CD14-positive monocyte (primary cell): ENCODE measurements at places on chromosomes 6 and 20. TPM values are rescaled to one million over a fixed set of nuclear protein-coding genes. Genes with fewer than 3 reads are reported as not detected.

PRSS16 gene
- polyA plus RNA-seq: not detected

GATA5 gene
- polyA plus RNA-seq: not detected

MYCT1 gene
- polyA plus RNA-seq: not detected in 2 replicates

FAM217A gene
- not detected for polyA plus RNA-seq

DNA sequence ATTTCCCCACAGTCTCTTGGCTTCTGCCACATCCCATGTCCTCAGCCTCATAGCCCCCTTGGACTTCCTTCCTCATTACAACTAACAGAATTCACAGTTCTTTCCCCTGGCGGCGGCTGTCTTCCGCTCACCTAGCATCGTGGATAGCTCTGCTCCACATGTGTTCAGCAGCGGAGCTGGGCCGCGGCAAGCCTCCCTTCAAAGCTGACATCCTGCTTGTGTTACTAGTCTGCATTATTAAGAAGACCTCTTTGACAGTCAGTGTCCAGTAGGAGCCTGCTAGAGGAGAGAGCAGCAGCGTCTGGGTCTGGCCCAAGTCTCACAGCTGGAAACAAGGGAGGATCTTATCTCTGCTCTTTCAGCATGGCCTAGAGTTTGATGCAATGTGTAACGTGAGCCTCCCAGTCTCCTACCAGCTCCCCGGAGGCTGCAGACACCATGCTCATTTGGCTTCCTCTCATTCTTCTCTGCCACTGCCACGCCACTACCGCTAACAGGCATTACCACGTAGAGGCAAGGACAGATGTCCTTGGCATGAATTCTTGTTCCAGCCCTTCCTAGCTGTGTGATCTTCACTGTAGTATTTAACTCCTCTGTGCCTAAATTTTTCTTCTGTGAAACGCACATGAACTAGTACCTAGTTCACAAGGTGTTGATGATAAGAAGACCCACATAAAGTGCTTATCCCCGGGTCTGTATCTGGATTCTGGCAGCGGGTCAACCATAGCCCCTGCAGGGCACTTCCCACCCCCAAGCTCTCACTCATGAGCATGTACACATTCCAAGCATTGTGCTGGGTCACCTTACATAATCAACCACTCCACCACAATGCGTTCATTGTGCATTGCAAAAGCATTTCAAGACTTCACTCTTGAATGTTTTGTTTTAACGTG lies 107.1 kb upstream of the BACH2 start:
- H3K4me1 ChIP-seq: no peaks in the 10 kb centered on the region
- no peak overlapping the region for H3K4me3 ChIP-seq
- no peak for DNase-seq
- H3K27ac ChIP-seq: no peak overlapping the region

DNA sequence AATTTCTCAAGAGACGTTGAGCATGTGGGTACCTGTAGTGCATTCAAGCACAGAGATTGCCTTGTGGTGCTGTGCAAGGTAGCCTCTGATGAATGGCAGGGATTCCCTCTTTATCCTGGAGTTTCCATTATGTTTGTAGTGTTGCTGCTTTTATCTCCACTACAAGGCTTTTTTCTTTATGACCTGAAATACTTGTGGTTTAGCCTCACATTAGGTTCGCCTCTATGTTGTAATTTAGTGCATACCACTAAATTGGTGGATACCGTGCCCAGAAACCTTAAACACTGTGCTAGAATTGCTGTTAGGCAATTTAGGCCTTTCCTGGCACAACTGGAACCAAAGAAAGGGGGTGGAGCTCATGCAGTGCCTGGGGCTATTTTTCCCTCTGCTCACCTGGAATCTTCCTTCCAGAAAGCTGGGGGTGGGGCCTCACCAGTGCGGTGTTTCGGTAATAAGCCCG lies 76.8 kb downstream of the NCOA7 start:
- H3K27ac ChIP-seq: no peak overlapping the region
- no peaks in the 10 kb centered on the region for H3K27me3 ChIP-seq
- no peak overlapping the region for H3K4me3 ChIP-seq

GRCh38 chr6:15879371-15880261 lies 216.8 kb upstream of the DTNBP1 start:
- H3K4me1 ChIP-seq: peaks cover 64% of the 10 kb centered on the region
- no peaks in the 10 kb centered on the region for H3K27me3 ChIP-seq
- H3K4me3 ChIP-seq: no peak overlapping the region
- no peaks in the 10 kb centered on the region for H3K36me3 ChIP-seq
- peak; percentile 23 for DNase-seq

DNA sequence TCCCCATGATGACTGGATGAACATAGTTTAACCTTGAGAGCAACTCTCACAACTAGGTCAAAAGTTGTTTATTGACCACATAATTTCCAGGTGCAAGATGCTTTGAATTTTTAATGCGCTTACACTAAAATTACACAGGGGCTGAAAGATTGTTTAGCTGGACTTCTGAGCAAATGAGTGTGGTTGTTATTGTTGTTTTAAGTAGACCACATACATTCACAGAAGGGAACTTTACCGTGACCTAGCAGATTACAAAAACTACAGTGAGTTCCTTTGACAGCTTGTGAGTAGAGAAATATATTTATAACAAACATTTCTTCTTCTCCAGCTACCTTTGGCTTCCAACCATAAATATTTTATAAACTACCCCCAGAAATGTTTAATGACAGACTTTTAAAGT lies 178.9 kb downstream of the UST start:
- no peaks in the 10 kb centered on the region for H3K27me3 ChIP-seq
- no peaks in the 10 kb centered on the region for H3K4me1 ChIP-seq
- no peak overlapping the region for H3K4me3 ChIP-seq
- no peaks in the 10 kb centered on the region for H3K36me3 ChIP-seq

- no peak overlapping the region for H3K4me3 ChIP-seq
- DNase-seq: no peak
- no peaks in the 10 kb centered on the region for H3K27me3 ChIP-seq
These were observed 133.1 kb upstream of the FOXA2 start for GRCh38 chr20:22717466-22717865.

- H3K4me1 ChIP-seq: no peaks in the 10 kb centered on the region
- H3K36me3 ChIP-seq: no peaks in the 10 kb centered on the region
- DNase-seq: no peak
- no peak overlapping the region for H3K27ac ChIP-seq
- peaks cover 4% of the 10 kb centered on the region for H3K27me3 ChIP-seq
These were observed 31.6 kb upstream of the SLC32A1 start for GRCh38 chr20:38692436-38693411.

- no peak overlapping the region for H3K4me3 ChIP-seq
- no peaks in the 10 kb centered on the region for H3K36me3 ChIP-seq
- no peak for DNase-seq
- no peak overlapping the region for H3K27ac ChIP-seq
- no peaks in the 10 kb centered on the region for H3K27me3 ChIP-seq
These were observed 88.5 kb upstream of the EXOC2 start for GRCh38 chr6:781350-781961.

DNA sequence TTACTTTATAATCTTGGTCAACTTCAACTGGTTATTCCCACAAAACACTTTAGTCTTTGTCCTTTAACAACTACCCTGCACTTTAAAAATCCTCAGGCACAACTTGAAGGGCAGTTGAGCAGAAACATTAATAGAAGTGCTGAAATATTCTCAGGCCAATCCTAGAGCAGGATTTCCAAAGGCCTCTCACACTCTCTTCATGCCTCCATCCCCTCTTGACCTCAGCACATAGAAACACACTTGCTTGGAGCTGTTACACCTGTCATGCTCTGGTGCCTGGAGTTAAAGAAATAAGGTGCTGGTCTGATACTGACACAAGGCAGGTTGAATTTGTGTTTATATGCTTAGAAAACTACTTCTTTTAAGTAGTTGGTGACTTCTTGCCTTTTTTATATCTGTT lies 618.8 kb upstream of the POU3F2 start:
- no peak overlapping the region for H3K27ac ChIP-seq
- H3K4me1 ChIP-seq: no peaks in the 10 kb centered on the region
- H3K4me3 ChIP-seq: no peak overlapping the region
- H3K36me3 ChIP-seq: no peaks in the 10 kb centered on the region
- H3K27me3 ChIP-seq: no peaks in the 10 kb centered on the region
- DNase-seq: no peak

GRCh38 chr6:40160826-40161225 lies 226.6 kb upstream of the MOCS1 start:
- no peak overlapping the region for H3K4me3 ChIP-seq
- H3K4me1 ChIP-seq: no peaks in the 10 kb centered on the region
- no peak for DNase-seq

DNA sequence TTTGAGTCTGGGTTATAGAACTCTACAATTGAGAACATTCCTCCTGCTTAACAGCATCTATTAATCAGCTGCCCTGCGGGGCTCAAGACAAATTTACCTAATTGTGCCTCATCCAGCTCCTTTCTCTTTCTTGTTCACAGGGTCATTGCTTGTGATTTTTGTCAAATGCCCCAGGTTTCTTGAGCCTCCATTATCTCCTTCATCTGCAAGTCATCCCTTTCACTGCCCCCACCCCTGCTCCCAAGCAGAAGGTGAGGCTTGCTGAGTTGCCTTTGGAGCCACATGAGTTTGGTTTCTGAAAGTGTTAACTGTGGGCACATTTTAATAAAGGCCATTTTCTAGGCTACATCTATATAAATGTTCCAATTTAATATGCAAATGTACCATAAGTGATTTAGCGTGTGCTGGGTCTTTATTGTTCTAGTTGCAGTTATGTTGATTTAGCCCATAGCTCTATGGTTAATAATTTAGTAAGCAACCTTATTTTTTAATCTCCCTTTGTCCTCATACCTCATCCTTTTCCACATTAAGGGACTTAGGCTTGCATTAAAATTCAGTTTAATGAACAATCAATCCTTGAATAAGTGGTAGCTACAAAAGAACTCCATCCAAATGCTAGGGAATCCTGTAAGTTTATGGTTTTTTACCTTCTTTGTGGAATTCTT lies 56.1 kb downstream of the VSTM2L start:
- H3K4me3 ChIP-seq: no peak overlapping the region
- H3K4me1 ChIP-seq: no peaks in the 10 kb centered on the region
- H3K27ac ChIP-seq: no peak overlapping the region

GRCh38 chr20:50691573-50692551 lies 520 bp upstream of the RIPOR3 start:
- no peak for DNase-seq
- no peak overlapping the region for H3K27ac ChIP-seq
- H3K4me1 ChIP-seq: no peaks in the 10 kb centered on the region

DNA sequence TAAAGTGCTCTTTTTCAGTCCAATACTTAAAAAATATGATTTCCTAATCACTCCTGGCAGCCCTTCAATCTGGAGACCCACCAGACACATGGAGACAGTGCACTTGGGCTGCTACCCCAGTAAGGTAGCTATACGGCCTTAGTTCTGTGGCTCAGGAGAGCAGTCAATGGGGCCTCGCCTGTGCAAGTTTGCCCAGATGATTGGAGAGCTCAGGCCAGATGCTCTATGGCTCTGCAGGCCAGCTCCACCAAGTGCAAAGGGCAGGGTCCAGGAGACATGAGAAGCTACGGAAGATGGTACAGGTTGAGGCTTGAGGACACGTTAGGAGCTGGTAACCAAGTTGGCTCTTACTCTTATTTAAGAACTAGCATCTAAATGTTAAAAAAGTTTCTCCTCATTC lies 30.7 kb downstream of the STK38 start:
- H3K4me1 ChIP-seq: no peaks in the 10 kb centered on the region
- H3K27ac ChIP-seq: peak overlapping the region; percentile 37
- H3K27me3 ChIP-seq: no peaks in the 10 kb centered on the region
- no peak overlapping the region for H3K4me3 ChIP-seq
- peaks cover 100% of the 10 kb centered on the region for H3K36me3 ChIP-seq
- DNase-seq: no peak

- H3K27me3 ChIP-seq: no peaks in the 10 kb centered on the region
- H3K4me1 ChIP-seq: no peaks in the 10 kb centered on the region
- no peak overlapping the region for H3K27ac ChIP-seq
These were observed 29.9 kb upstream of the AGPAT4 start for GRCh38 chr6:161303628-161304340.

DNA sequence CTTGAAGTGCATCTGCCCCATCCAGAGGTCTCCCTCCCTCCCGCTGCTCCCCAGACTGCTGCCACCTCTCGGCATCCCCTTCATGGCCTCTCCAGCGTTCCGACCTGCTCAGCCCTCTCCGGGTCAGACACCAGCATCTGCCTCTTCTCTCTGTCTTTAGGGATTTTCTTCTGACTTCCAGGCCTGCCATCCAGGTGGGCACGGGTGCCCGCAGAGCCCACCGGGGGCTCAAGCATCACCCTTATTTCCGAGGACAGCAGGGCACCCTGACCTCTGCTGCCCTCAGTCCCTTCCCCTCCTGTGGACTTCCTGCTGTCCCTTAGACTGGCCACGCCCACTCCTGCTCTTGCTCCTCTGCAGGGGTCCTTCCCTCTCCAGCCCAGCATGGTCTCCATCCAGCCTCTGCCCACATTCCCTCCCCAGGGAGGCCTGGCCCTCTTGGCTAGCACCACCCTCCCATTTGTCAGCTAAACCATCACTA lies 3.3 kb downstream of the NPEPL1 start:
- no peak for DNase-seq
- no peaks in the 10 kb centered on the region for H3K27me3 ChIP-seq
- H3K4me1 ChIP-seq: peaks cover 36% of the 10 kb centered on the region
- H3K36me3 ChIP-seq: peaks cover 59% of the 10 kb centered on the region
- peak overlapping the region; percentile 84 for H3K27ac ChIP-seq
- H3K4me3 ChIP-seq: no peak overlapping the region

DNA sequence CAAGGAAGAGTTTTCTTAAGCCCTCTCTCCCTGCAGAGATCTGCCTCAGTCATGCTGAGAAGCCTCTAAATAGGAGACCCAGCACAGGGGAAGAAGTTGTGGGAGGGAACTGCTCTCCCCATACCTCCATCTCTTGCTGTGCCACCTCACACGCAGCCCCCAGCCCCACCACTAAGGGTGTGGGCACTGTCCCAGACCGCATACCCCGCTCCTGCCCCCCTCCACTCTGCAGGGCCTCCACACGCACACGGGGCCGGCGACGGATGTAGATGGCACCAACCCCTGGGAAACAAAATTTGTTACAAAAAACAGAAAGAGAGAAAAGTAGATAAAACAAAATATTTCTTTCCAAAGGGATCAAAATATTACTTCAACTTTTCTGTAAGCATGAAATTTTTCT lies 10.2 kb upstream of the CPNE1 start:
- peaks cover 62% of the 10 kb centered on the region for H3K36me3 ChIP-seq
- no peak overlapping the region for H3K27ac ChIP-seq
- H3K27me3 ChIP-seq: no peaks in the 10 kb centered on the region
- no peak for DNase-seq

- H3K4me1 ChIP-seq: no peaks in the 10 kb centered on the region
- no peaks in the 10 kb centered on the region for H3K27me3 ChIP-seq
- no peak overlapping the region for H3K4me3 ChIP-seq
- no peak overlapping the region for H3K27ac ChIP-seq
- DNase-seq: peak; percentile 12
These were observed 16.6 kb downstream of the CRYBG1 start for GRCh38 chr6:106377061-106377540.
